ENCODE measurements at places on chromosomes 1 and 21.

DNA sequence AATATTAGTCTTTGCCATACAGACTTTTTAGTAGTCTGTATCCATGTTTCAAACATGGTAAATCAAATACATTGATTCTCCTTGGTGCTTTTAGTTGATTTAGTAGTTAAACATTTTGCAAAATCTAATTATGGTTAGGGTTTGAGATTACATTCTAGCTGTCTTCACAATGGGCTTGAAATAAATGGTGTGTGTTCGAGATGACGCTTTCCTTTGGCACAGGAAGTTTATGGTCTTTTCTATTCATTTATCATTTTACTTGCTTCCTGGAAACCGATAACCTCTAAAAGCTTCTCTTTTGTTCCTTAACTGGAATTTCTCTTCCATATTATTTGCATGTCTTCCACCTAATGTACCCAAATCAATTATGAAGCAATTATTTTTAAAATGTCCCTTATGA, 38.4 kb downstream of the ZP4 start:
- DNase-seq = no peak

DNA sequence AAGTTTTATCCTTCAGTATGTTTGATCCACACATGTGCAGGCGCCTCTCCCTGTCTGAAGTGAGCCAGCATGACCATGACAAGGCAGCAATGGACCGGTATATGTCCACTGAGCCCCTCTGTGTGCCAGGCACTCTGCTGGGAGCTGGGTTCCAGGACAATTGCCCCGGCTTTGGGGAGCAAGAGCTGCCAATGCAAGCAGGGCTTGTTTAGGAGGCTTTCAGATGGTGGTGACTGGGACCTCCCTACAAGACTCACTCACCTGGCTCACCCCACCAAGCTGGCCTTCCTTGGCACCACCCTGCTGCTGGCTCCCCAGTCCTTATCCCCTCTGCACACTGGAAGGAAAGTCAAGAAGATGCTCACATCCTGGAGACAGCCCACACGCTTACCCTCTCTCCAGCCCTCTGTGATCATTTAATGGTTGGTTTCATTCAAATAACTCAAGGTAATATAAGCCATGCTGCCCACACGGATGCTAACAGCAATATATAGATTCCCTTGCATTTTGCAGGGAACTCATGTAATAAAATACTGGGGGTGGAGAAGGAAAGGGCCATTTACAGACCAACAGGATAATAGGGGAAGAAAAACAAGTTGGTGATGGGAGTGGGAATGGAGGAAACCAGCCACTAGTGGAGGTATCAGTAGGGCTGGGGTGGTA, 23.6 kb downstream of the KCND3 start:
- DNase-seq = no peak

DNA sequence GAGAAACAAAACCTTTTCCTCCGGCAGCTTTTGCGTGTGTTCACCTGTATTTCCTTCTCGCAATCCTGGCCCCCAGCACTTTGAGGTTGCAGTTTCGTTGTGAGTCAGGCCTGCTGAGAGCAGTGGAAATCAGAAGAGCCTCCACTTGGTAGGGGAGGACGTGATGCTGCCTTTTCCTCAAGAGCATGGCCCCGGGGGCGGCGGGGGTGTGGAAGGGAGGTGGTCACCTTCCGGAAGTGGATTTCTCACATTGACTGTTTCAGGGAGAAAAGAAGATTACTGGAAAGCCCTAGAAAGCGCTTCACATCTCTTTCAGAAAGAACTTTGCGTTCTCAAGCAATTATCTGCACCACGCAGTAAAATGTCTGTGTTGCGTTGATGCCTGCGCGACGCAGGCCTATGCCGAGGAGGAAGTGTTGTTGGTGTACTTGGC, 12.2 kb upstream of the IL10 start:
- no peak for DNase-seq

GRCh38 chr1:155070158-155070621, 6.7 kb downstream of the EFNA4 start:
- no peak for DNase-seq

DNA sequence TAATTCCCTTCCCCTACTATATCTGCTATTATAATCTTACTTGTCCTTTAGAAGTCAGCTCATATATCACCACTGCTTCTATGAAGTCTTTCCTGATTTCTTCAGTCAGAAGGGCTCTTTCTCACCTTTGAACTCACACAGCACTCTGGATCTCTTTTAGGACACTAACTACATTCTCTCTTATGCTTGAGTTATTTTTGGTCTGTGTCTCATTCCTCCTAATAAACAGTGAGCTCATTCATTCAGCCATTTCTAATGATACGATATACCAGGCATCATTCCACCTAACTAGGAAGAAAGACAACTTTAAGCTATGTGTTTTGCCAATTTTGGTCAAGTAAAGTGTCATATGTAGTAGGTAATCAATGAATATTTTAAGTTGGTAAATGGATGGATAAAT, 1.2 kb upstream of the STYXL2 start:
- DNase-seq = no peak

DNA sequence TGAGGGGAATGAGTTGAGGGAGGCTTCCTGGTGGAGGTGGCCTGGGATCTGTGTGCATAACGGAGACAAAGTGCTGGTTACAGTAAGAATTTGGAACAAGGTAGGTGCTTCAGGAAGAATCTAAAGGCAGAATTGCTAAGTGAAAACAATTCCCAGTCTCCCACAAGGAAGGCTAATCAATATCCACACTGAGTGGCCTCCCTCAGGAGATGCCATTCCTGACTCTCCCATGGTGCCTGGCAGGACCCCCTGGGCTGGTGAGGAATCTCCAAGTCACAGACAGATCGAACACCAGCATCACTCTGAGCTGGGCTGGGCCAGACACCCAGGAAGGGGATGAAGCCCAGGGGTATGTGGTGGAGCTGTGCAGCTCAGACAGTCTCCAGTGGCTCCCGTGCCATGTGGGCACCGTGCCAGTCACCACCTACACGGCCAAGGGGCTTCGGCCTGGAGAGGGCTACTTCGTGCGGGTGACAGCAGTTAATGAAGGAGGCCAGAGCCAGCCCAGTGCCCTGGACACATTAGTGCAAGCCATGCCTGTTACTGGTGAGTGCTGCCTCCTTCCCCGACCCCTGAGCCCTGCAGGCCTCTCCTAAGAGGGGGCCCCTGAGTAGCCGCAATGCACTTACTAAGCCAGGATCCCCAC, 30.7 kb downstream of the IGFN1 start:
- DNase-seq = no peak

DNA sequence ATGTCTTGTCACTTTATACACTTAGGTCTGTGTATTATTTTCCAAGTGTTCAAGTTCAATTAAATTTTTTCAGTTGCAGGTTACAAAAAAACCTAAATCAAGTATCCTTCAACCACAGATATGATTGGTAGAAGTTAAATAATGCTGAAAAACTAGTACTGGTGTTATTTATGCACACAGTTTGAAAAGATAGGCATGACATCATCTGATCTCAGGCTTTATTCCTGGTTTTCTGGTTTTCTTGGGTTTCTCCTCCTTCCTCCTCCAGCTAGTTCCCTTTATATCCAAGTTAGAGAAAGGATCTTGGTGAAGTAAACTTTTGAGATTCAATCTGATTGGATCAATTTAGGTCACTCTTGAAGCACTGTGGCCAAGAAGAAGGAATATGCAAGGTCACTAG, 1201.1 kb upstream of the B3GALT2 start:
- no peak for DNase-seq
